Colonic mucosa (tissue), 4 donors: ENCODE measurements at places on chromosomes 7 and 10. TPM values are rescaled to one million over a fixed set of nuclear protein-coding genes. Genes with fewer than 3 reads are reported as not detected.

DNA sequence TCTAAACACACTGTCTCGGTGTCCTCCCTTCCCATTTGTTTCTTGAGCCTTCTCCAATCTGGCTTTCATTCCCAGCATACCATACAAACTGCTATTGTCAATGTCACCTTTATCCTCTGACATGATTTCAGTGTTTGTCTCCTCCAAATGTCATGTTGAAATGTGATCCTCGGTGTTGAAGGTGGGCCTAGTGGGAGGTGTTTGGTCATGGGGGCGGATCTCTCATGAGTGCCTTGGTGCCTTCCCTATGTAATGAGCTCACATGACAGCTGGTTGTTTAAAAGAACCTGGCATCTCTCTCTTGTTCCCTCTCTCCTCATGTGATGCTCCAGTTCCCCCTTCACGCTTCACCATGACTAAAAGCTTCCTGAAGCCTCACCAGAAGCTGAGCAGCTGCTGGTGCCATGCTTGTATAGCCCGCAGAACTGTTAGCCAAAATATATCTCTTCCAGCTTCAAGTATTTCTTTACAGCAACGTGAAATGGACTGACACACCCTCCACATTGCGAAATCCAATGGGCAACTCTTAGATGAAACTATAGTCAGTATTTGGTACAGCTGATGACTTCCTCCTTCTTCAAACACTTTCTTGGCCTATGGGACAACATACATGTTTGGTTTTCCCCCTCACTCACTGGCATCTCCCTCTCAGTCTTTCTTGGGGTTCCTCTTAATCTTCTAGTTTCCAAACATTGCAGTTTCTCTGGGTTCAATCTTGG is 27.8 kb downstream of the RNLS start:
- no peak overlapping the region for H3K27ac ChIP-seq
- no peak for DNase-seq
- no peaks in the 10 kb centered on the region for H3K27me3 ChIP-seq
- H3K36me3 ChIP-seq, result no peaks in the 10 kb centered on the region
- H3K4me1 ChIP-seq, result no peaks in the 10 kb centered on the region
- H3K4me3 ChIP-seq, result no peak overlapping the region

Gene GIMAP7
- total RNA-seq, result 4.8 TPM

Gene MALRD1
- 0.27 TPM for total RNA-seq

DNA sequence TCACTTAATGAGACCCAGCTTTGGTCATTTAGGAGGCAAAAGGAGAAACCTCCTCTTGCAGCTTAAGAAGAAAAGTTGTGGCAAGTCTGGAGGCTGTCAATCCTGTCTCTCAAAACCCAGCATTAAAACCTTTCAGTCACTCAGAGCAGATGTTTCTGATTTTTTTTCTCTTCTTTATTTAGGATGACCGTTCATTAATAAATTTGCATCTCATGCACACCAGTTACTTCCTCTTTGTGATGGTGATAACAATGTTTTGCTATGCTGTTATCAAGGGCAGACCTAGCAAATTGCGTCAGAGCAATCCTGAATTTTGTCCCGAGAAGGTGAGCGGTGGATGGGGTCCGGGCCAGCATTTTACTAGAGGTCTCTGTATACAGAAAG is 32.0 kb downstream of the TMEM248 start:
- no peak overlapping the region for H3K4me3 ChIP-seq
- H3K36me3 ChIP-seq, result peaks cover 26% of the 10 kb centered on the region
- no peak overlapping the region for H3K27ac ChIP-seq

DNA sequence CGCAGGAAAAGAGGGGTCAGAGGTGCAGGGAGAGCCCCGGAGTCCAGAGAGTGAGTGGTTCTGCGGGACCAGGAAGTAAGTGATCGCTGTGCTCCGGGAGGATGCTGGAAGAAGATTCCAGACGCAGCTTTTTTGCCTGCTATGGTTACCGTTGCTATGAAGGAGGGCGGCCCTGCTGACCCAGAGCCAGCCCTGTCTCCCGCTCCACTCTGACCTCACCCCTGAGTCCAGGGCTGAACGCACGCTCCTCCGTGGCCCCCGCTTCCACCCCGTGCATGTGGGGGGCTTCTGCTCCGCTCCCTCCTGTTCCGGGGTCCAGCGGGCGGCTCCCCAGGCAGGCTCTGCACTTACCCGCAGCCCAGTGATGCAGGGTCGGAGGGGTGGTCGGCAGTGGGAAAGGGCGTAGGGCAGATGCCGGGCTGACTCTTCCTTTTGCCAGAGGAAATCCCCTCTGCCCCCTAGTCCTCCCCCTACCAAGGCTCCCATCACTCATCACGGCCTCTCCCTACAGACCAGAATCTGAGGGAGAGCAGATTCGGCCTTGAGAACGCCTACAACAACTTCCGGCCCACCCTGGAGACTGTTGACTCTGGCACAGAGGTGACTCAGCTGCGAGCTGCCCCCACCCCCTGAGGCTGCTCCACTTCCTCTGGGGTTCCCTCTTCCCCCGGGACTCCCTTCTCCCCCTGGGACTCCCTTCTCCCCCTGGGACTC is 2.7 kb upstream of the MUC17 start:
- no peaks in the 10 kb centered on the region for H3K4me1 ChIP-seq
- no peaks in the 10 kb centered on the region for H3K27me3 ChIP-seq
- peaks cover 6% of the 10 kb centered on the region for H3K36me3 ChIP-seq
- peak overlapping the region; percentile 40 for H3K4me3 ChIP-seq
- DNase-seq, result peak; percentile 68

DNA sequence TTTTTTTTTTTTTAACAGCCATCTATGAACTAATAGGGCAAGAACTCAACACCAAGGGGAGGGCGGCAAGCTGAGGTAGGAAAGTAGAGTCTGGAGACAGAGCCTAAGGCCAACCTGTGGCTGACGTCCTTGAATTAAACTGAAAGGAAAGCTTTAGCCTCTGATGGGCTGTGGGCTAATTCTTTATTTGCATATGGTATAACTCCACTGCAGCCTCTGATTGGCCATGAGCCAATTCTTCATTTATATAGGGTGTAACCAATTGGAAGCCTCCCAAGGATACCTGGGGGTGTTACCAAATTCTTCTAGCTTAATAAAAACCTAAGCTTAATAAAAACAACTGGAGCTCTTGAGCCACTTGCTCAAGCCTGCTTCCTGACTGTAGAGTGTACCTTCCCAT is 10.3 kb downstream of the TYW1 start:
- no peaks in the 10 kb centered on the region for H3K4me1 ChIP-seq
- no peaks in the 10 kb centered on the region for H3K36me3 ChIP-seq
- no peak overlapping the region for H3K4me3 ChIP-seq
- no peak overlapping the region for H3K27ac ChIP-seq

GRCh38 chr10:129655679-129656031 is 188.6 kb downstream of the MGMT start:
- H3K4me3 ChIP-seq, result no peak overlapping the region
- no peaks in the 10 kb centered on the region for H3K4me1 ChIP-seq

- H3K27me3 ChIP-seq, result no peaks in the 10 kb centered on the region
- H3K27ac ChIP-seq, result no peak overlapping the region
- no peaks in the 10 kb centered on the region for H3K36me3 ChIP-seq
- no peak overlapping the region for H3K4me3 ChIP-seq
- H3K4me1 ChIP-seq, result no peaks in the 10 kb centered on the region
Observed at GRCh38 chr10:75450644-75451640, 19.5 kb downstream of the LRMDA start.

GRCh38 chr10:98076086-98076485 is 45.7 kb upstream of the CRTAC1 start:
- no peak overlapping the region for H3K27ac ChIP-seq
- no peaks in the 10 kb centered on the region for H3K4me1 ChIP-seq
- H3K4me3 ChIP-seq, result no peak overlapping the region
- no peaks in the 10 kb centered on the region for H3K36me3 ChIP-seq
- H3K27me3 ChIP-seq, result no peaks in the 10 kb centered on the region

Gene MACC1
- 9.5 TPM for total RNA-seq

DNA sequence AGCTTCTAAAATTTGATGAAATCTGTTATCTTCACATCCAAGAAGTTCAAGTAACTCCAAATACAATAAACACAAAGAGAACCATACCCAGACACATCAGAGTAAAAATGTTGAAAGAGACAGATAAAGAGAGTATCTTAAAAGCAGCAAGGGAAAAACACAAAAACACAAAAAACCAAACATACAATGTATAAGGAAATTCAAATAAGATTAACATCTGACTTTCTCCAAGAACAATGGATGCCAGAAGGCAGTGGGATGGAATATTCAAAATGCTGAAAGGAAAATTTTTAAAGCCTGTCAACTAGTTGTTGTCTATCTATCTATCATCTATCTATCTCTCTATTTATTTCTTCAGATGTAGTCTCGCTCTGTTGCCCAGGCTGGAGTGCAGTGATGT is 72.4 kb upstream of the MKLN1 start:
- no peaks in the 10 kb centered on the region for H3K4me1 ChIP-seq
- H3K27me3 ChIP-seq, result no peaks in the 10 kb centered on the region
- no peak overlapping the region for H3K4me3 ChIP-seq
- H3K27ac ChIP-seq, result no peak overlapping the region

Gene ACSL5
- 208 TPM for total RNA-seq

- H3K36me3 ChIP-seq, result no peaks in the 10 kb centered on the region
- no peak overlapping the region for H3K27ac ChIP-seq
- H3K4me1 ChIP-seq, result no peaks in the 10 kb centered on the region
Observed at GRCh38 chr7:86916277-86916825, 143.1 kb downstream of the ELAPOR2 start.

Gene CLDN4
- 932 TPM for total RNA-seq
